NCI-H1092 (cell line): ENCODE measurements at places on chromosomes 6 and 20.

DNA sequence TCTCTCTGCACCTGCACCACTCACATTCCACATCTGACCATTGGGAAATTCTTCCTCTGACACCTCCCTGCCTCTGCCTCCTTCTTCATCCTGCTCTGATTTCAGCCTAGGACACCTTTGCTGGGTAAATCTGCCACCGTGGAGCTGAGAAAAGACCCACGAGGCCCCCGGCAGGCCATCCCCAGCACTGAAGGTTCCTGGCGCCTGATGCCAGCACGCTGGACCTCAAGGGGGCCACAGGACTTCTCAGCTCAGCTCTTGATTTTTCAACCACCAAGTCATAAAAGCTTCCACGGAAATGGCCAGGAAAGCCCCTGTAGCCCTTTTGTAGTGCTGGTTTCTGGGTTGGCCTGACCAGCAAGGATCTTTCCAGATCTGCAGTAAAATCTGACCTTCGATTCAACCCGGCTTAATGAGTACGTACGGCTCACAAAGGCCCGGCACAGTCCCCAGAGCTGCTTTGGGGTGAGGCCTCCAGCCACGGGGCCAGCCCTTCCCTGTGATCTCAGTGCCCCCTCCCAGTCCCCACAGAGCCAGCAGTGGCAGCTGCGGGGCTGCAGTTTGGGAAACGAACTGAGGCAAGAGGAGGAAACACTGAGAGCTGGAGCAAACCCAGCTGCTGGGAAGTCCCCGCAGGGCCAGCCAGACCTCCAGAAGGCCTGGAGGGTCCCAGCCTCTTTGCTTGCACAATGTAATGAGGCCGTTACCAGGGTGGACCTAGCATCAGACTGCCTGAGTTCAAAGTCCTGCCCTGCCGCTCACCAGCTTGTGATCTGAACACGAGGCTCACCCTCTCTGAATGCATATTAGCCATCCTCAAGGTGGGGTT, 157.5 kb downstream of the BMP7 start:
- no peak for DNase-seq

DNA sequence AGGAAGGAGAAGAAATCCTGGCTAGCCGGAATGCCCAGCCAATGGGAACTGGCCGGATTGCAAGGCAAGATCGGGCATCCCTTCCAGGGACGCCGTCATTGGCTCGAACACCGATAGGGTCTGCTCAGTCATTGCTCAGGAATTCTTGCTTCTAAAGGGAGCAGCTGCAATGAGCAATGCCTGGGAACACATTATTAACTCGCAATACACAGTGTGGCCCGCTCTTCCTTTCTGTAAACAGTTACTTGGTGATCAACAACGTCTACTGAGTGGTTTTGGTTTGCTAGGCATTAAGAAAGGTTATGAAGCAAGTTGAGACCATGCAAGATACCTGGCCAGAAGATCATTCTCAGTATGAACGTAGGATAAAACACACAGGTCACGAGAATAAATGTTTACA, 165.4 kb upstream of the CITED2 start:
- DNase-seq = no peak

DNA sequence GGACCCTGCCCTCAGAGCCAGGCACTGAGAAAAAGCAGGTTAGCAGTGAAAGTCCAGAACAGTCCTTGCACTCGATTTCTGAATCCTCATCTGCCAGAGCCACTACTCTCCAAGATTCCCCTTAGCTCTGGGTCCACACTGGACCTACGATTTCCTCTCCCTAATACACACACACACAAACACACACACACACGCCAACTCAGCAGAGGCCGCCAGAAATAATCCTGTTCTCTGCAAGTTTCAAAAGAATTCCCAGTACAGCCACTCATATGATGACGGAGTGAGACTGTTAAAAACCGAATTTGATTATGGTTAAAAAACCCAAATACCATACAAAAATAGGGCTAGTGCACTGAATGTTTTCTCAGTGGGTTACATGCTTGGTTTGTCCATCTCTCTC, 90.8 kb downstream of the GMPR start:
- DNase-seq = no peak

DNA sequence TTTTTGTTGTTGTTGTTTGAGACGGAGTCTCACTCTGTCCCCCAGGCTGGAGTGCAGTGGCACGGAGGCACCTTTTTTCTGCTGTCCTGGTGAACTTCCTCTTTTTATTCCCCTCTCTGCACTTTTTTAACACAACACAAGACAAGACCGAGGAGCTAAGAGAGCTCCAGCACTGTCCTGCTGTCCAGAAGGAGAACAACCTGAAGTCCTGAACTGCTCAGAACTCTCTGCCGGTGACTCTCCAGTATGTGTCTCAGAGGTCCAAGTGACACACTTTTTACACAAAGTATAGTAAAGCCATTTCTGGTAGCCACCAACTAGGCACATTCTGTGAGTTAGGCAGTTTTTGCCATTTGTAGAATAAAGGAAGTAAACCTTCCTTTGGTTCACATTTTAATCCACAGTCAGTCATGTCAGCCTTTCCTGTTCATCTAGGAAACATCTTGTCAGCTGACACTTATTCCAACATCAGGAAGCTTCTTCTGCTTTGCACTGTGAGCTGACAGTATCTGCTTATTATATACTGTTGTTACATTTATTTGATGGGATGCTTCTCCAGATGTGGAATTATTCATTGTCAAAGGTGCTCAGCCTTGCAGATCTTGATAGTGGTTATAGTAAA, 28.1 kb upstream of the TXNDC5 start:
- DNase-seq = no peak

- peak; percentile 76 for DNase-seq
Observed at GRCh38 chr6:47083586-47084047, 41.5 kb upstream of the ADGRF1 start.

DNA sequence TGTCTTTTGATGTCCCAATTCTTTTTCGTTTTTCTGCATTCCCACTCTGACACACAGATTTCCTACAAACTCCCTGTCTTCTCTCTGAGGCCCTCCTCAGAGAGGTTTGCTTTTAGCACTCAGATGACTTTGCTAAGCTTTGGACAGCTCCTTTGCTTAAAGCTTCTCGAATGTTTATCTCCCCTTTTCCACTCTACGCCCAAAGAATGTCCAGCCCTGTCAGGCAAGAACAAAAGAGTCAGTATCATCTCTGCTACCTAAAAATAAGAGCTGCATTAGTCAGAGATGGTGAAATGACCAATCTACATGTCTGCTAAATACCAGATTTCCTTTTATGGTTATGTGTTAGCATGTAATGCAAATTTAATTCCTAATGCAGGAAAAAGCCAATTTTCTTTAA, 56.8 kb downstream of the PREP start:
- DNase-seq = no peak

DNA sequence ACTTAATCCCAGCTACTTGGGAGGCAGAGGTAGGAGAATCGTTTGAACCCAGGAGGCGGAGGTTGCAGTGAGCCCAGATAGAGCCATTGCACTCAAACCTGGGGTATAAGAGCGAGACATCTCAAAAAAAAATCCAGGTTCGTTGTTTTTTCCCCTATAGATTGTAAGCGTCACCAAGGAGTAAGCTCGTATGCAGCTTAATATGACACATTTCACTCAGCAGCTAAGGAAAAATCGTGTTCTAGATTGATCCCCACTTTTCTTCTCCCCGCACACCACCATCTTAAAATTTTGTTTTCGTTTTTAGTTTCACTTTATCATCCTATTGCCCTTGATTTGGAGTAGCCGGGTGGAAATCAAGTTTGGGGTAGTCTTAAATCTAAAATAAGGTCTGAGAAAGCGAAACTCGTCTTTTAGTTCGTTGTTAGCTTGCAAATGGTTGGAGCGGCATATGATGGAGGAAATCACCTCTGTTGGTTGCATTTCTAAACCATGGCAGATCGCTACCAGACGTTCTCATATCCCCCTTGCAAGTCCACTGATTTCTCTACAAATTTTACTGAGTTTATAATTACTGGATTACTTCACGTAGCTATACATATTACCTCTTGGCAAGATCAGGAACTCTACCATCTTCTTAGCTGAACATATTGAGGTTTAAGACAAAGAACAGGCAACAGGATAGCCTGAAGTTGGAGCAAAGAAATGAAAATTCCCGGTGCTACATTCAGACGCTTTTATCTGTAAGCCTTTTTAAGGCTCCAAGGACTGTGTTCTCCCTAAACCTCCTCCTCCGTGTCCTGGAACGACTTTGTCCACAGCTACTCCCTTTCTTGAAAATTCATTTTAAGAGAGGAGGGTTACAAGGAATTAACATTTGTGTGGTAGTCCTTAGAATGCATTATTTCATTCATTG, 91.1 kb upstream of the BTN3A2 start:
- DNase-seq = no peak

GRCh38 chr6:39646751-39647420, 78.3 kb downstream of the KIF6 start:
- no peak for DNase-seq

DNA sequence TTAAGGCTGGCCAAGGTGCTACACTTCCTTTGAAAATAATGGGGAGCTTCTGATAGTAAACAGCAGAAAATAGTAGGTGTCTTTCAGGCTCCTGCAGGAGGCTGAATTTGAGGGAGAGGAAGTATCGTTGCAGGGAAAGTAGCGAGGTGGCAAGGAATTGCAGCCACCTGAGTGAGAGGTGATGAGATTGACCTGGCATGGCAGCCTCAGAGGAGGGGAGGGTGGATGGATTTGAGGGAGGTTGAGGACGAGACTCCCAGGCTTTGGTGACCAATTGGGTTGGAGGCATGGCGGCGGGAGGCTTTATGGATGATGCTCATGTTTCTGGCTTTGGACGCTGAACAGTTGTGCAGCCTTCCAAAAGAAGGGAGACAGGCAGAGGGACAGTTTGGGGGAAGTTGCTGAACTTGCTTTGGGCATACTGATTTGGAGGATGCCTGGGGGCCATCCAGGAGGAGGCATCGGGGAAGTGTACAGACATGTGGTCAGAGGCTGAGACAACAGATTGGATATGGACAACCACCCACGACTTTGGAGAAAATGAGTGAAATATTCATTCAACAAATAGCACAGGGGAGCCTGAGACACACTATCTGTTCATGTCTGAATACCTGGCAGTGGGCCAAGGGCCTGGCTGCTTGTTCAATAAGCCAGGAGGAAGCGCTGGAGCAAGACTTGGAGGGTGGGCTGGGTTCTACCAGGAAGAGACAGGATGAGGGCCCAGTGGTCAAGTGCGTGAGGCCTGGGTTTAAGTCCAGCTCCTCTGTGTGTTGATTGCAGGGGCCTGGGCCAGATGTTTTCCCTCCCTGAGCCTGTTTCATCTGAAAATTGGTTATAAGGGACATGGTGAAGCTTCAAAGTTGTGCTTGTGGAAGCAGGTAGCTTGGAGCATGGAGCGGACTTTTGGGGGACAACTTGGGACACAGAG, 113.2 kb downstream of the CEBPB start:
- peak; percentile 43 for DNase-seq
